ENCODE measurements at places on chromosomes 5 and 9. TPM values are rescaled to one million over a fixed set of nuclear protein-coding genes. Genes with fewer than 3 reads are reported as not detected.

The ATP6V1G1 gene
- total RNA-seq: 74.2 TPM

The ELOVL7 gene
- under 0.01 TPM for total RNA-seq

The COL23A1 gene
- total RNA-seq: not detected

The TMC1 gene
- total RNA-seq: 0.37 TPM

The FIBCD1 gene
- 1.8 TPM for total RNA-seq

The FBN2 gene
- total RNA-seq: 96.6 TPM

The SLCO4C1 gene
- total RNA-seq: under 0.01 TPM

The SNX2 gene
- 91.1 TPM for total RNA-seq

The SARDH gene
- total RNA-seq: 2.0 TPM

The GPR150 gene
- 0.20 TPM for total RNA-seq

The SPATA9 gene
- not detected for total RNA-seq

The OLFML2A gene
- total RNA-seq: 47.8 TPM

The C9 gene
- not detected for total RNA-seq

The ARHGEF39 gene
- total RNA-seq: 1.5 TPM

The TLX3 gene
- total RNA-seq: not detected

The OR1L8 gene
- total RNA-seq: not detected

The FAXDC2 gene
- 3.1 TPM for total RNA-seq

The CTSV gene
- not detected for total RNA-seq

The LCN1 gene
- not detected for total RNA-seq

The FER gene
- 20.2 TPM for total RNA-seq

The AMBP gene
- not detected for total RNA-seq

The SLC1A3 gene
- total RNA-seq: 10.3 TPM

The SPATA31A7 gene
- total RNA-seq: not detected

The TAF11L10 gene
- not detected for total RNA-seq

The ARRDC1 gene
- total RNA-seq: 21.7 TPM

The TAF9 gene
- 90.7 TPM for total RNA-seq

The MTX3 gene
- total RNA-seq: 11.5 TPM

The C5orf58 gene
- total RNA-seq: not detected

The SOX30 gene
- total RNA-seq: not detected

The CCL21 gene
- total RNA-seq: not detected

The FOXD4 gene
- total RNA-seq: under 0.01 TPM

The ANGPTL2 gene
- 19.9 TPM for total RNA-seq

The ZCCHC9 gene
- 20.9 TPM for total RNA-seq

The JAKMIP2 gene
- total RNA-seq: 1.1 TPM

The MAST4 gene
- 4.8 TPM for total RNA-seq

The FBLL1 gene
- under 0.01 TPM for total RNA-seq

The PPP3R2 gene
- total RNA-seq: not detected

The ICE1 gene
- 38.3 TPM for total RNA-seq

The PRLR gene
- 0.20 TPM for total RNA-seq

The TMOD1 gene
- under 0.01 TPM for total RNA-seq

The CDH12 gene
- total RNA-seq: not detected

The CMYA5 gene
- total RNA-seq: 0.59 TPM

The C1QTNF3 gene
- 1.1 TPM for total RNA-seq

The NR5A1 gene
- total RNA-seq: not detected

The NMUR2 gene
- not detected for total RNA-seq

The GPR21 gene
- 0.73 TPM for total RNA-seq
